ENCODE measurements at places on chromosomes 6 and 20.

DNA sequence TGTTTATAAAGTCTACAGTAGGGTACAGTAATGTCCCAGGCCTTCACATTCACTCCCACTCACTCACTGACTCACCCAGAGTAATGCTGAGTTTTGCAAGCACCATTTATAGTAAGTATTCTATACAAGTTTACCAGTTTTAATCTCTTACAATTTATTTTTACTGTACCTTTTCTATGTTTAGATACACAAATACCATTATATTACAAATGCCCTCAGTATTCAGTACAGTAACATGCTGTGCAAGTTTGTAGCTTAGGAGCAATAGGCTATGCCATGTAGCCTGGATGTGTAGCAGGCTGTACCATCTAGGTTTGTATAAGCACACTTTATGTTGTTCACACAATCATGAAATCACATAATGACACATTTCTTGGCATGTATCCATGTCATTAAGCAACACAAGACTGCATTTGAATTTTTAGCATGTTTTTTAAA is 673.6 kb downstream of the CD109 start:
- no peak for DNase-seq

DNA sequence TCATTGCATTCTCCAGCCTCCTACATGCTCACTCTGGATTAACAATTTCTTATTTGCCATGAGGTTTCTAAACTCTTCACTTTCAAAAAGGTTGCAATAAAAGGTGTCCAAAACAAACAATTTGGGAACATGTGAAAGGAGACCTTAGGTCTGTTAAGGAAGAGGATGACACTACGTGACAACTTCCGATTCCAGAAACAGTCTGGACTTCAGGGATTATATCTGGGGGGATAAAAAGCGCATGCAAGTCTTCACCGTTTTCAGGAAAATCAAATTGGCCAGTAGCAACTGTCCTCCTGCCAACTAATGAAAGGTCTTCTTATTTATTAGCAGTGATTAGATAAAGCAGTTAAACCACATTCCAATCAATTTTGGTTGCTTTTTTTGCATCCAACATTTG is 1.8 kb downstream of the ZDHHC14 start:
- no peak for DNase-seq

DNA sequence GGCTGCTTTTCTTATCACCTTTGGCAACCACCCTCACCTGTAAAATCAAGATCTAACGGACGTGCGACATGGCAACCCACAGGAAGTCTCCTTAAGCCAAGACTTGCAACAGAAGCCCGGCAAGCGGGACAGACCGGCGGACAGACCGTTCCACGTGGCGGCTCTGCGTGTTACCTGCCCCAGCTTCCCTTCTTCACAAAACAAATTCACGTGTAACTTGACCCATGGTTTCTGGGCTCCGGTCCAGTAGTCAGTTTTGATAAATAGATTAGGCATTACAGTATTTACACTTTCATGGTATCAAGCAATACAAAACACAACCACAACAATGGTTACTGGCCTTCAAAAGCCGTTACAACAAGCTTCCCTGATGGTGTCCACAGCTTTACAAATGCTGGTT is 133.8 kb downstream of the PRND start:
- DNase-seq = no peak

GRCh38 chr6:155260686-155261085 is 3.1 kb upstream of the CLDN20 start:
- DNase-seq = no peak

DNA sequence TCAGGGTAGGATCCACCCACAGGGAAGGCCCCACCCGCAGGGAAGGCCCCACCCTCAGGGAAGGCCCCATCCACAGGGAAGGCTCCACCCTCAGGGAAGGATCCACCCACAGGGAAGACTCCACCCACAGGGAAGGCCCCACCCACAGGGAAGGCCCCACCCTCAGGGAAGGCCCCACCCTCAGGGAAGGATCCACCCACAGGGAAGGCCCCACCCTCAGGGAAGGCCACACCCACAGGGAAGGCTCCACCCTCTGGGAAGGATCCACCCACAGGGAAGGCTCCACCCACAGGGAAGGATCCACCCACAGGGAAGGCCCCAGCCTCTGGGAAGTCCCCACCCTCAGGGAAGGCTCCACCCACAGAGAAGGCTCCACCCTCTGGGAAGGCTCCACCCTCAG is 40.5 kb downstream of the KCNQ2 start:
- DNase-seq = no peak

GRCh38 chr6:7003041-7003440 is 104.7 kb upstream of the RREB1 start:
- DNase-seq = no peak

- no peak for DNase-seq
Observed at GRCh38 chr20:3645309-3646066, 17.7 kb downstream of the GFRA4 start.

DNA sequence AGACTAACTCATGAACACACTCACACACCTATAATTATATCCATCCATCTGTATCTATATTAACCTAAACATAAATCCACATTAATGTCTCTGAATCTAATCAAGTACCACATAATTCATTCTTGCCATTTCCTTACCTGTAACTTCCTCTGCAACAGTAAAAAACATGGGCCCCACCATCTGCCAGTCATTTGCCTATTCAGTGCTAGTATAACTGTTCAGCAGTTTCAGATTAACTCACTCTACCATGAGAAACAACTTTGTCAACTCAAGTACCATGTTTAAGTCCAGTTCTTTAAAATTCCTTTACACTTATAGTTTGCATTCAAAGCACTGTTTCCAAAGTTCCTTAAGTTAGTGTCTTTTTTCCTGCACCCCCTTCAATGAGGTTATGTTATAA is 68.8 kb downstream of the LAMP5 start:
- no peak for DNase-seq

GRCh38 chr6:31740397-31741223 is 805 bp downstream of the MSH5 start:
- DNase-seq = no peak

DNA sequence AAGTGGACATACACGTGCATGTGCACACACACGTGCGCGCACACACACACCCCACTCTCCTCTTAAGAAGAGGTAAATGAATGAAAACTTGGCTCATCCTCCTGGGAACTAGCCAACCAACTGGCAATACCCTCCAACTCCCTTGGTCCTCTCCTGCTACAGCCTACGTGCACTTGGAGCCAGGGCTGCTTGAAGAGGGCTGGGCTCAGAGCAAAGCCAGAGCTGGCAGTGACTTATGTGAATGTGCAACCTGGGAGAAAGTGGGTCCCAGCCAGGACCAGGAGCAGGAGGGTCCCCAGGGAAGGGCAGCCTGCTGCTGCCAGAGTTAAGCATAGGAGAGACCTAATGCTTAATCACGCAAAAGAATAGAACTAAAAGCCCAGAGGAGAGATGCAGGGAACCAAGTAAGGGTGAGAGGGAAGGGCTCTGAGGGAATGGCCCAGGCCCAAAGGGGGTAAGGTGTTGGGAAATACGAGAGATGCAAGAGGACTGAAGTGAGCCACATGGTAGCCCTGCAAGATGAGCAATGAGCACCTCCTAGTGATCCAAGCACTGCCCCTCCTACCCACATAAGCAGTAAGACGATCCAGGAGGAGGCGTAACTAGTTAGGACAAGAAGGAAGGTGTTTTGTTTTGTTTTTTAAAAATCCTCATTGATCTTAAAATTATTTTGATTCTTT is 24.7 kb downstream of the TRAF3IP2 start:
- DNase-seq = no peak

- no peak for DNase-seq
Observed at GRCh38 chr6:16477367-16478149, 239.2 kb downstream of the GMPR start.

- DNase-seq = no peak
Observed at GRCh38 chr6:36920049-36920448, 34.3 kb downstream of the C6orf89 start.

DNA sequence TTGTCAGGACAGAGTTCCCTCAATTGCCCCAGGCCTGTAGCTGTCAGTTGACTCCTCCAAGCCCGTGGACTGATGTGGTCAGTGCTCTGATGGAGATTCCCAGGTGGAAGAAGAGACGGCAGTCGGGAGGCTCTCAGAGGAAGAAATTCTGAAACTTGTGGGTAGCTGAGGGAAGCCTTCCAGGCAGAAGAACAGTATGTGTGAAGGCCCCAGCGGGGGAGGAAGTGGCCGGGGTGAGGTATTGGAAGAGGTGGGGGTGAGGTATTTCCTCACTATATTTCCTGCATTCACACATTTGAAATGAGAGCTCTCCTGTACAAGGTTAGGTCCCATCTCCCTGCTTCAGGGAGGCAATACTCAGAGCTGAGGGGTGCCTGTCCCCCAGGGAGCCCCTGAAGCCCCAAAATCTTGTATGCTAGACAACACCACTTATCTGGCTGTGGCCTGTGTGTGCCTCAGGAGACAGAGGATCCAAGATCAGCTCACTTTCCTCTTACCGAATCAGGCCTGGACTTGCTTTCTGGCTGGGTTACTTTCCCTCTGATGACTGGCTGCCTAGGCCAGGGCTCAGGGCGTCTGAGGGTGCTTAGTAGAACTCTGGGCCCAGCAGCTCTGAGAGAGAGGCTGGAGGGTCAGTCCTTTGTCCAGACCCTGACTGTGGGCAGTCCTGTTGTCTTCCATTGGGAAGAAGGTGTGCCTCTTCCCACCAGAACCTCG is 49.3 kb upstream of the MYL9 start:
- DNase-seq = no peak

DNA sequence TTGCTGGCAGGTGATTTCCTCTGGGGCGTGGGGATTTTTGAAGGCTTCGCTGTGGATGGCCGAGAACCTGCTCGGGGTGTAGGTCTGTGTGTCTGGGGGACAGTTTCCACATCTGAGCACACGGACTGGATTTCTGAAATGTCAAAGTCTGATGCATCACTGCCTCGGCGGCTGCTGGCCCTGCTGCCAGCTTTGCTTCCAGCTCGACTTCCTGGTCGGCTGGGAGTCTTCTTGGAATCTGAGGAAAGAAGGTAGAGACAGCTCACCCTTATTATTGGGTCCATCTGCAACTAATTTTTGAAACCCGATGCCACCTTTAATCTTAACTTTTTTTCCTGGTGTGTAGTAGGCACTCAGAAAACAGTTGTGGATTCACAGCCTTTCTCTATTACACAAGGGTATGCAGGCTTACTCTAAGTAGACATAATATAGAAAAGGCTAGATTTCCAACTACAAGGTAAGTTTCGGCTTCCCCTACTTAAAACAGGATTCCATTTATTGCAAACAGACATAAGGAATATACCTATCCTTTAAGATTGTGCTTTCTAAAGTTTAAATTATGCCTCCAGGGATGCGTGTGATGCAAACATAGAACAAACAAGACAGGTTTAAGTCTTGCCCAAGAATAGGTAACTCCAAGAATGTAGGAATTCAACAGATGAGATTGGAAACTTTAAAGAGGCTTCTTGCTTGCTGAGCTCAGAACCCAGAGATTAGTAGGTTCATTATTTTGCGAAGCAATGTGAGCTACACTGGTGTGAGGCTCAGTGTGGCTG is 183.5 kb downstream of the DST start:
- no peak for DNase-seq

DNA sequence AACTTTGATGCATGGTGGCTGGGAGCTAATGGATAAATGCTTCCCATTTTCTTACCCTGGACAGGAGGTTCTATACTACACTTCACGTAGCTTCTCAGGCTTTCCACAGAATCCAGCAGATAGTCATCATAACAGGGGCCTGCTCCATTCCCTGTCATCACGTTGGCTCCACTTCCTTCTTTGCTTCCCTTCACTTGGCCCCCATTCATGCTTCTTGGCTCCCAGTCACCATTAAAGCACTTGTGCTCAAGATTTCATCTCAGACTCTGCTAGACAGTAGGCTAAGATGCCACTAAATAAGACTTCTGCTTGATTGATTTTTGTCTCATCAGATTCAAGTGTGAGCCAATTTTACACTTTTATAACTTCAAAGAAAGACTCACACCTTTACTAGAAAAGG is 134.5 kb upstream of the ENPP5 start:
- no peak for DNase-seq

GRCh38 chr6:56255349-56255748 is 8.0 kb upstream of the COL21A1 start:
- DNase-seq = no peak

DNA sequence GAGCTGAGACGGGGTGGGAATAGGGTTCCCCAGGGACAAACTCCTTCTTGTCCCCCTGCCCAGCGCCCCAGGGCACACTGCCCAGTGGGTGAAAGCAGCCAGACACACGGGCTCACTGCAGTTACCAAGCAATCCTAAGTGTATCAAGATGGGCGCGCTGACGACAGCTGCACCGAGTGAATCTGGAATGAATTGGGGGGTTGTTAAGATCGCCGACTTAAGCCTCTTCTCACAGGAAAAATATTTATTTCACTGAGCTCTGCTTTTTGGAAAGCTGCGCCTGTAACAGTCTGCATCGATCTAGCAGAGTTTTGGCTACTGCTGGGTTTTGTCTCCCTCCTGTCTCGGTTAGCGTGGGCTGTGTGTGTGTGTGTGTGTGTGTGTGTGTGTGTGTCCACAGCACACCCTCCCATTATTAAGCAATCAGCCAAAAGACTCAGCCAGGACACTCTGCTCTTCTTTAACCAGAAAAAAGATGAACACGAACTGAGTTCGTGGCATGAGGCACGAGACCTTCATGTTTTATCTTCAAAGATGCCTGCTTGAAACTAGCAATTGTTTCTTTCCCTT is 35.9 kb downstream of the RIPOR3 start:
- no peak for DNase-seq

DNA sequence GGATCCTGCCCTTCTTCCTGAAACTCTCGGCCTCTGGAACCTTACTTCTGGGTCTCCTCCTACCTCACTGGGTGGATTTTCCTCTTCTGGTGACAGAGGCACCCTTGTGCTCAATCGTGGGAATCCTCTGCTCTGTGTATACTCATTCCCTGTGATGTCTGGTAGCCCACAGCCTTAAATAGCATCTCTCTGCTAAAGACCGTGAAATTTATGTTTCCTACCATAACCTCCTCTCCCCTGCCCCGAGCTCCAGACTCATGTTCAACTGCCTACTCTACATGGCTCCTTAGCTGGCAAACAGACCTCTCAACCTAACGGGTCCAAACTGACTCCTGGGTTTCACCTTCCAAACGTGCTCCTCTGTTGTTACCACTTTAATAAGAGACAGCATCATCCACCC is 9.9 kb downstream of the MMP9 start:
- DNase-seq = no peak

GRCh38 chr20:19692685-19693119 is 65.4 kb upstream of the RIN2 start:
- no peak for DNase-seq

DNA sequence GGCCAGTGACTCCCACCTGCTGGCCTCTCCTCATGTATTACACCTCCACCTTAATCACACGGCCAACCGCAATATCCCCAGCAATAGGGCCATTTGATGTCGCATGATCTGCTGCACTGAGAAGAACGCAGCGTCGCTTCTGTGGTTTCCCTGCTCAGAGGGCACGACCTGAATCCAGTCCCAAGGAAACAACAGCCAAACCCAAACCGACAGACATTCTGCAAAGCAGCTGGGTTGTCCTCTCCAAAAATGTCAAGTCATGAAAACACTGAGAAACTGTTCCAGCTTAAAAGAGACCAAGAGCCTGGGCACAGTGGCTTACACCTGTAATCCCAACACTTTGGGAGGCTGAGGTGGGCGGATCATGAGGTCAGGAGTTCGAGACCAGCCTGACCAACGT is 7.5 kb upstream of the BPI start:
- DNase-seq = no peak
